ENCODE measurements at places on chromosomes 1 and 21.

DNA sequence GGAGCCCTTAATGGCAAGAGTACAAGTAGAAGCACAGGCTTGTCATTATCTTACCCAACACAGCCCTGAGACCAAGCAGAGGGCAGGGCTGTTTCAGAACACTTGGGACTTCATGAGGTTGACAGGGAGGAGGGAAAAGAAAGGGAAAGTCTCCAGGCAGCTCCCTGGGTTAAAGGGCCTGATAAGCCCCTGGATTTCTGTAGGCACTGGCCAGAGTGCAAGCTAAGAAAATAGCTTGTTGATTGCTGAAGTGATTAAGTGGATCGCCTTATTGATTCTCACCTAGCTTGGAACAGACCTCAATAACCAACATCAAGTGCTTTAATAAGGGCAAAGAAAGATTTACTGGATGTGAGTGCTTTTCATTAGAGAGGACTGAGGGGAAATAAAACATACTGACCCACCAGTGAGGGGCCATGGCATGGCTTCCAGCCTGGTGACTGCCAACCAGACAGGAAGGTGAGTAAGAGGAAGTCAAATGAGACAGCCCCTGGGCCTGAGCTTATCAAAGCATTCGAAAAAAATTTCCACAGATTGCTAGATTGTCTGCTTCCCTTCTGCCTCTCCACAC, 121.4 kb upstream of the NFIA start:
- no peak for DNase-seq

- no peak for DNase-seq
These were observed 98.3 kb upstream of the IPO9 start for GRCh38 chr1:201730611-201731010.

GRCh38 chr1:206490771-206491405, 16.4 kb upstream of the RASSF5 start:
- DNase-seq, result no peak

- DNase-seq, result no peak
These were observed 188.9 kb upstream of the EDN2 start for GRCh38 chr1:41673378-41673777.

- no peak for DNase-seq
These were observed 4.0 kb downstream of the SOX13 start for GRCh38 chr1:204076891-204077290.

DNA sequence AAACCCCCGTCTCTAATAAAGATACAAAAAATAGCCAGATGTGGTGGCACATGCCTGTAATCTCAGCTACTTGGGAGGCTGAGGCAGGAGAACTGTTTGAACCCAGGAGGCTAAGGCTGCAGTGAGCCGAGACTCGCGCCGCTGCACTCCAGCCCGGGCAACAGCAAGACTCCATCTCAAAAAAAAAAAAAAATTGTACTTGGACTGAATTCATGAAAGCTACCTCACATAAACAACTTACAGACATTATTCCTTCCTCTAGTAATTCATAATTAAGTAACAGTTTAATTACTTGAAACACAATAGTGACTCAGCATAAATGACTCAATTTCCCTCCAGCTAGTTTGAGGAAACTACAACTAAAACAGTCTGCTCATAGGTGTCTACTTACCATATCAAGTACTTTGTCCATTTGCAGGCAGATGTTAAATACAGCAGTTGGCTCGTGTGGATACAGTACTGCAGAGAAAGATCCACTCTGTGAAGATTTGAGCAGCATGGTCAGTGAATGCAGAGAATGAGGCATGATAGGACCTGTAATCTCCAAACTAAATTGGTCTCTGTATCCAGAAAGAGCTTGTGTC, 9.4 kb downstream of the DONSON start:
- no peak for DNase-seq

DNA sequence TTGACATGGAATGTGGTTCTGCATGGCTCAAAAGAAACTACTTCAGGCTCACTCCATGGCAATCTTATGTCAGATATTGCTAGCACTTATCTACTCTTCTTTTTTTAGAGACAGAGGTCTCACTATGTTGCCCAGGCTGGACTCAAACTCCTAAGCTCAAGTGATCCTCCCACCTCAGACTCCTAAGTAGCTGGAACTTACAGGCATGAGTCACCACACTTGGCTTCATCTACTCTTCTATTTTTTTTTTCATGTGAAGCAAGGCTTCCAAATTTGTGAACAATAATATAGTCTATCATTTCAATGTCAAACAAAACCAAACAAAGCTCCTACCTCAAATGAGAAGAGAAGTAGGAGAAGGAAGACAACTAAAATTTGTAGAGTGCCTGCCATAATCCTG, 7.5 kb upstream of the PSEN2 start:
- no peak for DNase-seq

- no peak for DNase-seq
These were observed 206.3 kb downstream of the SIPA1L2 start for GRCh38 chr1:232423591-232423990.

GRCh38 chr1:211099393-211099792, 34.6 kb downstream of the KCNH1 start:
- no peak for DNase-seq

DNA sequence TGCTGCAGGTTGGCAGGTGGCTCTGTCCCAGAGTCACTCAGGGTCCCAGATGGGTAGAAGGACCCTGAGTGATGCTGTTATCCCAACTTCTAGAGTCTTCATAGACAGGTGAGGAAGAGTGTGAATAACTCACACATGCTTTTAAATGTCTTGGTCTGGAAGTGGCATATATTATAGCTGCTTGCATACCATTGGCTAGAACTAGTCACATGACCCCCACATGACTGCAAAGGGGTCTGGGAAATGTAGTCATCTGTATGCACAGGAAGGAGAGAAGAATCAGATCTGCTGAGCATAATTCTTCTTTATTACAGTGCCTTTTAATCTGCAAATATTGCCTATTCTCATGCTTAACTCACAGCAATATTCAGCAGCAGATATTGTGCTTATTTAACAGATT, 28.2 kb upstream of the KLHDC7A start:
- DNase-seq, result no peak

DNA sequence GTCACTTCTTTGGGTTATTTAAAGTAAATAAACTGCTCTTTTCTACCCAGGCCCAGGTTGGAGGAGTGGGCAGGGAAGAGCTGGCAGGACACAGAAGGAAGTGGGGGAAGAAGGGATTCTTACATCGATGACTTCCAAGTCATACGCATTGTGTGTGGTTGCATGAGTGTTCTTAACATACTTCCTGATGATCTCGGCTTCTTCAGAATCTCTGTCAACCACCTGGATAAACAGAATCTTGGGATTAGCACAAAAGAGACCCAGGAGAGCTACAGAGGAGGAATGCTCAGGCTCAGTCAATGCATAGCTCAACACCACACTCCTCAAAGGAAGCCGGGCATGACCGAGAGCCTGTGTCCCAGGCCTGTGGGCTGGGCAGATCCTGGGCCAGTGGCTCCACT, 42.1 kb downstream of the PARP1 start:
- no peak for DNase-seq

GRCh38 chr1:93750955-93751354, 69.3 kb upstream of the BCAR3 start:
- DNase-seq, result no peak

- no peak for DNase-seq
These were observed 74.7 kb downstream of the MEGF6 start for GRCh38 chr1:3536420-3537195.

- DNase-seq, result no peak
These were observed 49.7 kb downstream of the NMNAT2 start for GRCh38 chr1:183368213-183369108.

DNA sequence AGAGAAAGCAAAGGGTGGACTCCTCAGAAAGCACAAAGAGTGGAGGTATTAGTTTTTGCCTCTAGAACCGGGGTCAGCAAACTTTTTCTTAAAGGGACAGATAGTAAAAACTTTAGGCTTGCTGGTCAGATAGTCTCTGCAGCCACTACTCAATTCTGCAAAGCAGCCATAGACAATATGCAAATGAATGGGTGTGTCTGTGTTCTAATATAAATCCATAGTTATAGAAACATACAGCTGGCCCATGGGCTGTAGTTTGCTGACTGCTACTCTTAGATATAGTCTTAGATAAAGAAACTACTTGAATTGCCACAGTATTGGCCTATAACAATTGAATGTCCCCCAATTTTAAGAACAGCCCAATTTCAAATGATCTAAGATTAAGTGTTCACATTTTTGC, 101.6 kb upstream of the CACHD1 start:
- DNase-seq, result no peak

DNA sequence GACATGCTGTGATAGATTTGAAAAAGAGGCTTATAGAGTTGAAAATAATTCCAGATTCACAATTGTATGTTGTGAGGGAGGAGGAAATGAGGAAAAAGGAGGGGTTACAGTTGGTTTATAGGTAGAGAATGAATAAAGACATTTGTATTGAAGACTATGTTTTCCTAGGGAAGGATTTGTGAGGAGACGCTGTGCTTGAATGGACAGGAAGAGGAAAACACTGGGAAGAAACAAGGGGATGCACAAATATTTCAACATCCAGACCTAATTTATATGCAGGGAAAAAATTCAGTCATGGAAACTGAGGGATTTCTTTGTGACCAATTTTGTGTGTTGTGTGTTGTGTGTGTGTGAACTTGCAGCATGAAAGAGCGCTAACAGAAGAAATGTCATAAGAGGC, 92.6 kb upstream of the B3GALT2 start:
- DNase-seq, result no peak

GRCh38 chr1:16421201-16421600, 16.0 kb downstream of the SPATA21 start:
- no peak for DNase-seq

- DNase-seq, result no peak
These were observed 154.1 kb downstream of the TRABD2B start for GRCh38 chr1:47843059-47843458.

DNA sequence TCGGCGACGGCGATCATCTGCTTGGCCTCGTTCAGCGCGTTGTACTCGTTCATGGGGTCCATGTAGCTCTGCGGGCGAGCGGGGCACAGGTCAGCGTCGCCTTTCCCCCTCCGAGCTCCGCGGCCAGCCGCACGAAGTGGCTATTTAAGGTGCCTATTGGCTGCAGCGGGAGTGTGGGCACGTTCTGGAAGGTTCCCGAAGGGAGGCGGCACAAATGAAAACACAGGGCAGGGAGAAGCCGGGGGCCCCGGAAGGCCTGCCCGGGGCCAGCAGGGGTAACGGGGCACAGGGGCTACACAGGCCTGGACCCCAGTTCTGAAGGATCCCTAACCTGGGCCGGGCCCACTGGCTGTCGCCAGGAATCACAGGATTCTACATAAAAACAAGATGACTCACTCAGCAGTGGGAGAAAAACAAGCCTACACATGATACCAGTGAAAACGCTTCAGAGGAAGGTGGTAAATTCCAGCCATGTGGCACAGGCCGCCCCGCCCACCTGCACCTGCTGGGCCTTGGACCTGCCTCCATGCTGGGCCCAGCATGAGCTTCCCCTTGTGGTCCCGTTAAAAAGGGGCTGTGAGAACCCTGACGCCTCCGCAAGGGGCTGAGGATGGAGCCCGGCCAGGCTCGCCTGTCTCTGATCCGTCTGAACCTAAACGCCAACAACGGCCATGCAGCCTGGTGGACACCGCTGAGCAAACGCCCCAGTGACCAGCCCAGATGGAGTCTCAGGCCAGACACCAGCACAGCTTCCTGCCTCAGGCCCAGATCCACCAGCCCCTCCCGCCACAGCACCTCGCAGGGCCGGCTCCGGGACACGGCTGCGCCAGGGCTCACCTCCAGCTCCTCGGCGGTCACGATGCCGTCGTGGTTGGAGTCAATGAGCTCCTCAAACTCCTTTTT, 3.9 kb upstream of the TNFRSF4 start:
- DNase-seq, result no peak

DNA sequence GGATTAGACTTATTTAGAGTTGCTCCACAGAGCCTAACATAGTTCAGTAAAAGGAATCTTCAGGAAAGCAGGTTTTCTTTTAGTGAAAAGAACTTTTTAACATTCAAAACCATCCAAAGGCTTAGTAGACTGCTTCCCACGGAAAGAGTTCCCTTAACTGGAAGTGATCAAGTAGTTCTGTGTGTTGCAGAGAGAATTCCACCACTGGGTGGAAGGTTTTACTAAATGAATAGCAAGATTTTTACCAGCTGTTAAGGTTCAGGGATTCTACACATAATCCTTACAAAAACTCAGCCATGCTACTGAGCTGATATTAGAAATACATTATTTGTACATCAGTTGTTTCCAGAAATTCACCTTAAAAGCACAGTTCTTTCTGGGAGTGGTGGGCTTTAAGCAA, 119.7 kb downstream of the GDAP2 start:
- no peak for DNase-seq

- no peak for DNase-seq
These were observed 46.5 kb downstream of the RNF11 start for GRCh38 chr1:51282605-51283004.

DNA sequence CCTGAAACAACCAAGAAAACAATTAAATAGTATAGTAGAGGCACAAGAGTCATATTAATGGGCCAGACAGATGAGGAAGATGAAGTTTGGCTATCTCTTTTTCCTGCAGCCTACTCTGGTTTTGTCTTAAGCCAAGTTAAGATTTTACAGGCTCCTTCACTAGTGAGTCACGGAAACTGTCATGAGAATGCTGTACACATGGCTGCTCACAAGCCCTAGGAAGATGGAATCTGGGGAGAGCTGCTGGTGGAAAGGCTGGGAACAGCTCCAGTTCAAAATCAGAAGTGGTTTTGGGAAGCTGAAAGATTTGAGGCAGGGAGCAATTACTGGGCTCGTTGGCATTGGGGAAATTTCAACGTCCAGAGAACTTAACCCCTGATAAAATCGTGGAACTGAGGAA, 46.4 kb upstream of the S1PR1 start:
- DNase-seq, result no peak

DNA sequence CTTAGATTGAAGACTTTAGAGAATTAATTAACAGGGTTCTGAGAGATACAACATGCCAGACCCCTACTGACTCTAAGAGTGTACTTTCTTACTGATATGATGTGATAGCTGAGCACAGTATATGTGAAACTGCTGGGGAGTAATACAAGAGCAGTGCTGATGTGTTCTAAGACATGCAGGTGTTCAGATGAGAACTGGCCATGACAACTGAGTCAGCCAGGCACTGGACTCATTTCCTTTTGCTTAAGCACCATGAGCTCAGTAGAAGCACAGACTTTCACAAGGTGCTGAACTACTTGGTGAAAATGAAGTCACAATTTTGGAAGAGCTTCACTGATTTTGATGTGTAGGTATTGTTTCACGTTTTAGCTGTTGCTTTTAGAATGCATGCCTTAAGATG, 15.9 kb upstream of the POGZ start:
- no peak for DNase-seq

DNA sequence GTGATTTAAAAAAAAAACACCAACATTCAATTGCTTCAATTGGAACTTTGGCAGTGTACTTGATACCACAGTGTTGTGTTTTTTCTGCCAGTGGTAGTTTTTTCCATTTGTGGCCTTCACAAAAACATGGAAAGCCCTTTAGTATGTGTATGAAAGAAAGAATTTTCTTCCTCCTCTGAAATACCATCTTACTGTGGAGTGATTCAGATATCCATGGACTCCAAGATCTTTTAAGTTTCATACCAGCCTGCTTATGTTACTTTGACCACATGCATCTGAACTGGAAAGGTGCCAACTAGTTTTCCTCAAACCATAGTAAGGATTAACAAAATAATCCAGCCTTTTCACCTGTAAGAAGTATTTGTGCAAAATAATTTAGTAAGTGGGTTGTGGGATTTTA, 3.4 kb downstream of the PPP2R5A start:
- DNase-seq, result no peak

- DNase-seq, result no peak
These were observed 159.8 kb downstream of the TGFBR3 start for GRCh38 chr1:91725989-91726721.

Measured in stimulated activated CD8-positive, alpha-beta memory T cell treated with anti-CD3 and anti-CD28 coated beads, Interleukin-7, amount 100 ng/mL, for 1 hour (primary cell).